ENCODE measurements at places on chromosomes 13 and 19.

GRCh38 chr19:33781996-33782395 lies 14.7 kb upstream of the KCTD15 start:
- DNase-seq, result no peak

GRCh38 chr13:94311893-94312292 lies 167.6 kb downstream of the DCT start:
- DNase-seq, result no peak

GRCh38 chr13:39058040-39058439 lies 19.8 kb downstream of the NHLRC3 start:
- no peak for DNase-seq

GRCh38 chr13:31943591-31943990 lies 88.0 kb upstream of the FRY start:
- no peak for DNase-seq

DNA sequence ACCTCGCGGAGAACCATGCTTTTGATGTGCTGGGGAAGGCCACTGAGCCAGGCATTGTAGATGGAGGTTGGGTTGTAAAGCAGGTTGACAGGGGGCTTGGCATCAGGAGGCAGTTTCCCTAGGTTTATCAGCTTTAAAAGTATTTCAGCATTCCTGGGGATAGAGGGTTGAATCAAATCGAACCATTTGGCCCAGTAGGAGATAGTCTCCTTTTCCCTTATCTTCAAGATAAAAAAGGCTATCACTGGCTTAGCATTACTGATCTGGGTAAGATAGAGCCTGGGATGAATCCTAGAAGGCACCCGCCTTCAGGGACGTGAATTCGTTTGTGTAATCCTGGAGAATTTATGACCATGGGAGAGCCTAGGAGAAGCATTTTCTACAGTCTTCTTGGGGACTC lies 30.6 kb downstream of the SLC6A16 start:
- no peak for DNase-seq

Measured in RWPE1 (cell line).